ENCODE measurements at places on chromosomes 4 and X.

DNA sequence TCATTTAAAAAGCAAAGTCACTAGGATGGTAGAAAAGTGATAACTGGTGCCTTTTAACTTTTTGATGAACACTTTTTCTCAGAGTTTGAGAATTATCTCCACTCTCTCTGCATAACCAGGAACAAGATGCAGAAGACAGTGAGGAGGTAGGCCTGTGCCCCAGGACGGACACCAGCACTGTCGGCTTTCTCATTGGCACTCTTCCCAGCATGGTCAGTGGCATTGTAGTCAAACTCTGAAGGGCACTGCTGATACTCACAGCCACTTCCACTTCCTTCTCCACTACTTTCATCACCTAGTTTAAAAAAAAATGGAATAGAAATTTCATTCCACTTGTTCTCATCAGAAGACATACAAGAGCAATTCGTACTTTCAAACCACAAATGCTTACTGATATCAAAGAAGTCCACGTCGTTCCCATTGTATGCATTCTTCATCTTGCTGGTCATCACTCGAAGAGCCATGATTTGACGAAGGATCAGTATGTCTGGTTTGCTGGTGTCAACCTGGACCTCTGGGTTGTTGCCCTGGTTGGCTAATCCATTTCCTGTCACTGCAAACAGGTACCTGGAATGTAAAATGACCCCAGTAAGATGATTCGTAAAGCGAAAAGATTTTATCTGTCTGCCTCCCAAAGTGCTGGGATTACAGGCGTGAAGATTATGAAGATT lies 84.8 kb upstream of the TFDP3 start:
- no peak for DNase-seq

- DNase-seq: no peak
Observed at GRCh38 chr4:81346719-81347118, 125.0 kb downstream of the RASGEF1B start.

DNA sequence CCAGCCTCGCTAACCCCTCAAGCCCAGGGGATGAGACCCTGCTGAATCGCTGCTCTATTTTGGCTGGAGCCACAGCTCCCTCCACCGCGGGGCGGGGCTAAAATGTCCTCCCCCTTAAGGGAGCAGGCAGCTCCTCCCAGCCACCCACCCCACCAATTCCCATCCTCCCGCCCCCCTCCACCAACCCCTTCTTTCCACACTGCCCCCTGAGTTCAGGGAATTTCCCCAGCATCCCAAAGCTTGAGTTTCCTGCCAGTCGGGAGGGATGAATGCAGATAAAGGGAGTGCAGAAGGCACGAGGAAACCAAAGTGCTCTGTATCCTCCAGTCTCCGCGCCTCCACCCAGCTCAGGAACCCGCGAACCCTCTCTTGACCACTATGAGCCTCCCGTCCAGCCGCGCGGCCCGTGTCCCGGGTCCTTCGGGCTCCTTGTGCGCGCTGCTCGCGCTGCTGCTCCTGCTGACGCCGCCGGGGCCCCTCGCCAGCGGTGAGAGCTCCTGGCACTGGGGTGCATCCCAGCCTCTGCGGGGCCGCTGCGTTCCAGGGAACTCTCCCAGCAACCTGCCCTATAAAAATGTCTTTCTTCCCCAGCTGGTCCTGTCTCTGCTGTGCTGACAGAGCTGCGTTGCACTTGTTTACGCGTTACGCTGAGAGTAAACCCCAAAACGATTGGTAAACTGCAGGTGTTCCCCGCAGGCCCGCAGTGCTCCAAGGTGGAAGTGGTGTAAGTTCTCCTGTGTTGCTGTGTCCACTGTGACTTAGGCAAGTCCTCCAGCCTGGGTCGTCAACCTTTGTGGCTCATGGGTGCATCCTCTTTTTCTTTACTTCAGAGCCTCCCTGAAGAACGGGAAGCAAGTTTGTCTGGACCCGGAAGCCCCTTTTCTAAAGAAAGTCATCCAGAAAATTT lies at the start of gene CXCL6:
CXCL6 (plus strand) TSS at position 306 of the 907 bp plus-strand sequence; CDS start at position 379, 73 bp downstream.
- no peak for DNase-seq

DNA sequence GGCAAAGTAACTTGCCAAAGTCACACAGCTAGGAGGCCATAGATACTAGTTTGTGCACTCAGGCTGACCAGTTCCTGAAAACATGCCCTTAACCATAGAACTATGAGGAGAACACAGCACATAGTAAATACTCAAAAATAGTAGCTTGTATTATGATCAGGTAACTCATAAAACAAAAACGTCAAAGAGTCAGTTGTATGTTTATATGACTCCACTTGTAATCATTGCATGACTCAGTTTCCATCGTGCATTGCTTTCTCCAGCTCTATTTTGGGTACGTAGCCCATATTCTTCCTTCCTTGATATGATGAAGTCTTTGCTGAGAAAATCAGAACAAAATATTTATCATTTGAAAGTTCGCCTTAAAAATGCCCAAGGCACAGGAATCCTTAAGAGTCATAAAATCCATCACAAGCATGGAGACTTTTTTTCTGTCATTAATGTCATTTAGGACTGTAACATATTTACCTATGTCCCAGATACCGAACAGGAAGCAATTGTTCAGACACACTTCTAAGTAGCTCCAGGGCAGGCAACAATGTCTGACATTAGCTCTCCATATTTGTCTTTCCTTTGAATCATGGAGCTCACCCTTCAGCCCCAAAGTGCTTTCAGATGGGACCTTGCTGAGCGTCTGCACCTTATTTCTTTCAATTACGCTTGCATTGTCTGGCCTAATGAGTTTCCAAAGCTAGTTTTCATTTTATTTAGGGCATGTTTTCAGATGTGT lies 11.2 kb upstream of the MID1 start:
- no peak for DNase-seq

GRCh38 chrX:123172869-123173268 lies 11.2 kb upstream of the GRIA3 start:
- DNase-seq: no peak

DNA sequence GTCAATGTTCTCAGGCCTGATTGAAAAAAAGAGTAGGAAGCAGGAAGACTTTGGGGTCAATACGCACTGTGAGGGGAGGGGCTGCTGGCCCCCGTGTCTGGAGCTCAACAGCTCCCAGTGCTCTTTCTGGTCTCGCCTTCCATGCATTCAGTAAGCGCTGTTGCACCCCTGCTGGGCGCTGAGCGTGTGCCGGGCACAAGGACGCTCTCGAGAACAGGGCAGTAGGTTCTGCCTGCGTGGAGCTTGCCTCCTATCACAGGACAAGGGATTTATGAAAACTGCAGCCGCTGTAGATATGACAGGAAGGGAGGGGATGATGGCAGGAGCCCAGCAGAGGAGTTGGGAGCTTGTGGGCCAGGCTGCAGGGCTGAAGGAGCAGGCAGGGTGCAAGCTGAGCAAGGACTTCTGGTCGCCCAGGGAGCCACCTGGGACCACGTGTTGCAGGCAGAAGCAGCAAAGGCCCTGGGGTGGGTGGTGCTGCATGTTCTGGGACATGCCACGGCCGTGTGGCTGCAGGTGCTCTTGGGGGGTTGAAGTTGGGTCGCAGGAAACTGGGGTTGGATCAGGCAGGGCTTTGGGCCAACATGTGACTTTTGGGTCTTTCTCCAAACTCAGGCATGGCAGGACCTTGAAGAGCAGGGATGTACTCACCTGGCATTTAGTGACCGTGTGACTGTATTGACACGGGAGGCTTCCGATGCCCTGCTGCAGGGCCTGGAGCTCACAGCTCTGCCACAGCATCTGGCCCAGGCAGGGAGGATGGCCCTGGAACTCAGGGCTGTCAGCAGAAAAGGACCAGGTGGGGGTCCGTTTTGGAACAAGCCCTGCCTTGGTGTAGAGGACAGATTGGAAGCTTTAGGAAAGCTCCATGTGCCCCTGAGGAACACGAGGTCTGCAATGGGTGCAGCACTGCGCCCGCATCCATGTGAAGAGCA lies 97.9 kb downstream of the CPZ start:
- no peak for DNase-seq

DNA sequence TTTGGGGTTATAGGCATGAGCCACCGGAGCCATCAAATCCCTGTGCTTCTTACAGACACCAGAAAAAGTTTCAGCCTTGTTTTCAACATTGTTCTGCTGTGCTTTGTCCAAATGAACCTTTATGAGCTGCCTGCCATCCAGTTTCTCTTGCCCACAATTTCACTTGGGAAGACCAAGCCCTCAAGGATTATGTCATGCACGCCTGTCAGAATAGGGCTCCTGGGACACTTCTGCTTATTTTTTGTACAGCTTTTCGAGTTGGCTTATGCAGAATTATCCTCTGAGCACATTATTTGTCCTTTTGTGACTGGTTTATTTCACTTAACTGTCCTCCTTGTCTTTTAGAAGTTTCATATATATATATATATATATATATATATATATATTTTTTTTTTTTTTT lies 16.2 kb downstream of the UBE2K start:
- DNase-seq: no peak

GRCh38 chr4:65089666-65090065 lies 580.6 kb downstream of the EPHA5 start:
- no peak for DNase-seq

GRCh38 chr4:184269879-184270430 lies 52.3 kb upstream of the ENPP6 start:
- DNase-seq: no peak

DNA sequence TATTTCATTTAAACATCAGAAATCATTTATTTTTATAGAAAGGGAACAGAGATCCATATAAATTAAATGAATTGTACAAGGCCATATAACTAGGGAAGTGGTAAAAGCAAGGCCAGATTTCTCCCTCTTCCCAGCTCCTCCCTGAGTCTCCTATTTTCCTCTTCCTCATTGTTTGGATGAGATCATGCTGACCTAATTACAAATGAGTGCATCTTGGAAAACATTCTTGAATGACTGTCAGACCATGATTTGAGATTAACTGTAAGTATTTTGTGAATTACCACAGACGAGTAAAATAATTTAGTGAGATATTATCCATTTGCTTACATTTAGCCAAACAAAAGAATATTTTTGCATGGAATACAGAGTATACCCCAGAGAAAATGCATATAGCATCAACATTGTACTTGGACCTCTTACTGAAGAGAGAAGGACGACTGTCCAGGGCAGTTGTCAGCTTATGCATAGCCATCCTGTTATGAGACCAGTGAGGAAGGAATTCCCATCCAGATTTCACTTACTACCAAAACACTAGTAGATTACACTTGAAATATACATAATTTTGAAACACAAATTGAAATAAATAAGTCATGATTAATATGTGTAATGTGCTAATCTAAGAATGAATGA lies 47.3 kb downstream of the SLAIN2 start:
- no peak for DNase-seq

DNA sequence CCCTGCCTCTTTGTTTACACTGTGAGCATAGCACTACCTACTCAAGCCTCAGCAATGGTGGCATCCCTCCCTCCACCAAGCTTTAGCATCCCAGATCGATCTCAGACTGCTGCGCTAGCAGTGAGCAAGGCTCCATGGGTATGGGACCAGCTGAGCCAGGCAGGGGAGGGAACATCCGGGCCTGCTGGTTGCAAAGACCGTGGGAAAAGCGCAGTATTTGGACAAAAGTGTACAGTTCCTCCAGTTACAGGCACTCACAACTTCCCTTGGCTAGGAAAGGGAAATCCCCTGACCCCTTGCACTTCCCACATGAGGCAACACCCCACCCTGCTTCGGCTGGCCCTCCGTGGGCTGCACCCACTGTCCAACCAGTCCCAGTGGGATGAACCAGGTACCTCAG lies 26.5 kb downstream of the EGF start:
- DNase-seq: no peak

DNA sequence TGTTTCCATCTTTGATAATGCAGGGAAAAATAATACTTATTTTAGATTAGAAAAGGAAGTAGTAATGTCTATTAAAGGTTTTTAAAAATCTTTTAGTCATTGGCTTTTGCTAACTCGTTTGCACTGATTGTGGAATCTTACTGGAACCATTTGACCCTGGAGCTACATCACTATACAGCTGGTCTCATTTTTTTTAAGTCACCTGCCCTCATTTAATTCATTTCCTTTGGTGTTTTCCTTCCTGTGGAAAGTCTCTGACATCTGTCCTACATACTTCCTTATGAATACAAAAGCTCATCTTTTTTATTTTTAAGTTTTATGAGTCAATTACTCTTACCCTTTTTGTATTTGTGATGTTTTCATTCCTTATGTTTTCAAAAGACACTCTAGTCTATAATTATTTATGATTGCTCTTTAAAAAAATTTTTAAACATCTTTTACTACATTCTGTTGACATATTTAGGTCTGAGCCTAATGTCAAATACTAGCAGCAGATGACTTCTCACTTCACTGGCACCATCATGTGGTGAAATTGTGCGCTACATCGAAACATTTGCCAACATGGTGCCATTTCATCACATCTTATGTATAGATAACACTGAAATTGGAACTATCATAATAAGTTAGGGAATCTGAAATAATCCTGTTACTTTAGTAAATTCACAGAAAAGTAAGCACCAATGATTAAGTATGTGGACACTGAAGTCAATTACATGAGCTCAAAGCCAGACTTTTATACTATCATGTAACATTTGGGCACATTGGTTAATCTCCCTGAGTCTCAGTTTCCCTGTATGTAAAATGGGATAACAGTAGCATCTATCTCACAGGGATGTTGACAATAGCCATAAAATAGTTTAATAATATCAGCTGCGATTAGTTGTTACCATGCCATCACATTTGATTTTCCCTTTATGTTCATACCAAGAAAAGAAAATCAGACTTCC lies 9.4 kb upstream of the MMAA start:
- peak; percentile 42 for DNase-seq

- no peak for DNase-seq
Observed at GRCh38 chrX:41802958-41803357, 79.0 kb downstream of the GPR82 start.

GRCh38 chrX:101397779-101398178 lies 7.0 kb downstream of the RPL36A start:
- no peak for DNase-seq

- DNase-seq: no peak
Observed at GRCh38 chr4:137601934-137602333, 69.6 kb upstream of the PCDH18 start.

GRCh38 chr4:52659722-52660261 lies 691 bp upstream of the USP46 start:
- DNase-seq: peak; percentile 8

- no peak for DNase-seq
Observed at GRCh38 chrX:115251458-115252233, 17.8 kb upstream of the LRCH2 start.

GRCh38 chrX:133403984-133404383 lies 11.3 kb downstream of the GPC4 start:
- no peak for DNase-seq

Measured in activated effector memory CD4-positive, alpha-beta T cell treated with Interleukin-2 at 50 U/mL for 16 hours (primary cell).